Large intestine (tissue), 12 donors: ENCODE measurements at places on chromosomes 4 and X. TPM values are rescaled to one million over a fixed set of nuclear protein-coding genes. Genes with fewer than 3 reads are reported as not detected.

CFAP47 gene
- 0.04 TPM for polyA plus RNA-seq

GRCh38 chr4:112848911-112849310, 200.5 kb upstream of the ANK2 start:
- DNase-seq: no peak

RBMXL3 gene
- not detected for polyA plus RNA-seq

DNA sequence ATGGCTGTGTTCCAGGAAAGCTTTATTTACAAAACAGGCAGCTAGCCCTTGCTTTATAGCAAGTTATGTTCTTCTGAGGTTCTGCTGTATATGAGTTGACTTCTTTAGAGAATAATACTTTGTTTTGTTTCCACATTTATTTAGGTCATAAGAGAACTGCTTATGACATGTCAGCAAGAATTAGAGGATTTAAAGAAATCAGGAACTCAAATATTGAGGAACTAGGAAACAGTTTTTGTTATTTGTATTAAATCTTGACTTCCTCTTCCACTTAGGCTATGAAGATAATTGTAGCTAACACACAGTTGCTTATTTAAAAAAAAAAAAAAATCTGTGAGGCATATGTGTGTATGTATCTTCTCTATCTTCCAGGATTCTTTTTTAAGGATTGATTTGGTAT, 14.3 kb downstream of the ZRSR2 start:
- no peak for DNase-seq

- DNase-seq: no peak
Observed at GRCh38 chr4:137626942-137627738, 94.8 kb upstream of the PCDH18 start.

GRCh38 chr4:81454499-81454898, 17.2 kb downstream of the RASGEF1B start:
- no peak for DNase-seq

DNA sequence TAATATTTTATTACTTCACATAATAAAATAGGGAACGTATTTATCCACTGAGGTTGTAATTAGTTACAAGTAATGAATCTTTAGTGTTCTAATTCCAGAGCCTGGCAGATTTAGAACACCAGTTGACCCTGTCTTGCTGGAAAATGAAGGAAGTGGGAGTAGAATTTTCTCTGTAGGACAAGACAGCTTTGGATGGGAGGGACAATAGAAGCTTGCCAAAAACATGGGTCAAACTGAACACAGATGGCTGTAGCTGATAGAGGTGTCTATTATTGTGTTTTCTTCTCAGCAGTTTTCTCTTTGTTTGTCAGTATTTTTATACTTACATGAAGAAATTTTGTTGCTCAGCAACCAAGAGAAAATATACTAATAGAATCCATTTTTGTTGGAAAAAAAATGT, 20.2 kb downstream of the FAT4 start:
- DNase-seq: no peak

DNA sequence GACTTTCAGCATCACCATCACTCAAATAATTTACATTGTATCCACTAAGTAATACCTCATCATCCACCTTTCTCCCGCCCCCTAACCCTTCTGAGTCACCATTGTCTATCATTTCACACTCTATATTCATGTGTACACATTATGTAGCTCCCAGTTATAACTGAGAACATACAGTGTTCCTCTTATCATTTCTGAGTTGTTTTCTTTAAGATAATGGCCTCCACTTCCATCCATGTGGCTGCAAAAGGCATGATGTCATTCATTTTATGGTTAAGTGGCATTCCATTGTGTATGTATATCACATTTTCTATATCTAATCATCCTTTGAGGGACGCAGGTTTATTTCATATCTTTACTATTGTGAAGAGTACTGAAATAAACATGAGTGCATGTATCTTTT, 14.6 kb upstream of the NDST4 start:
- DNase-seq: no peak

- DNase-seq: no peak
Observed at GRCh38 chrX:81280148-81280547, 78.2 kb downstream of the SH3BGRL start.
